ENCODE measurements at places on chromosomes 13 and 19. TPM values are rescaled to one million over a fixed set of nuclear protein-coding genes. Genes with fewer than 3 reads are reported as not detected.

Gene TMEM205
- total RNA-seq, result 142 TPM

Gene GARIN5A
- 0.39 TPM for total RNA-seq

Gene PGLYRP2
- total RNA-seq, result not detected

Gene KASH5
- total RNA-seq, result not detected

Gene RXFP2
- not detected for total RNA-seq

Gene CSNK1G2
- total RNA-seq, result 102 TPM

Measured in glomerular endothelial cell (primary cell).